ENCODE measurements at places on chromosomes 16 and 17.

DNA sequence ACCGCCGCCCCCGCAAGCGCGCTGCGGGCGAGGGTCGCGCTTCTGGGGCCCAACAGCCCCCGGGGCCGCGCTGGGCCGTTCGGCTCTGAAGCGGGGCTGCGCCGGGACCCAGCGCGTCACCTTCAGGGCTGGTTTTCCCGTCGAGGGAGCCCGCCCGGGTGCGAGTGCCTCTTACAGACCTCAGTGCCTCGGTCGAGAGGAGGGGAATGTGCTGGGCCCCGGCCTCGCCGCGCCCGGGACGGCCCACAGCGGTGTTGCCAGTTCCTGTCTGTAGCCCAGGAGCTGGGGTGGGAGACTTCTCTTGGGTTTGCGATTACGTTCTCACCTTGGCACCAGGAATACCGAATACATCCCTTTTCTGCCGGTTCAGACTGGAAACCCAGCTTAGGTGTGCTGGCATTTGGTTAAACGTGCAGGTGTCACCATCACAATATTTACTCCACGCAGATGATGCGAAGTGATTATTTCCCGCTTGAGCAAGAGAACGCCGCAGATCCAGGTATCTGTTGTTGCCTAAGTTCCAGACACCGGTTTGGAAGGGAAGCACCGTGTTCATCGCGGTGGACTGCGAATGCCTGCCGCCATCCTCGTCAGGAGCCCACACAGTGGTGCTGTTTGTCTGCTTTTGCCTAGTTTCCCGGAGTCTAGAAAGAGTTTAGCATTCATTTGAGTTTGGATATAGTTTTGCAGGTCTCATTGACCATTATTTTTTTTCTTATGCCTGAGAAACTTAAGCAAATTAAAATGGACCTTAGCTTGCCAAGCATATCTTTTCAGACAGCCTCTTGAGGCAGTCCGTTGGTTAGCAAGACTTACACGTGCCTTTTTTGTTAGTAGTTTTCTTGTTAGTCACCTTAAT, 914 bp downstream of the MAP1LC3B start:
- peak; percentile 68 for DNase-seq

DNA sequence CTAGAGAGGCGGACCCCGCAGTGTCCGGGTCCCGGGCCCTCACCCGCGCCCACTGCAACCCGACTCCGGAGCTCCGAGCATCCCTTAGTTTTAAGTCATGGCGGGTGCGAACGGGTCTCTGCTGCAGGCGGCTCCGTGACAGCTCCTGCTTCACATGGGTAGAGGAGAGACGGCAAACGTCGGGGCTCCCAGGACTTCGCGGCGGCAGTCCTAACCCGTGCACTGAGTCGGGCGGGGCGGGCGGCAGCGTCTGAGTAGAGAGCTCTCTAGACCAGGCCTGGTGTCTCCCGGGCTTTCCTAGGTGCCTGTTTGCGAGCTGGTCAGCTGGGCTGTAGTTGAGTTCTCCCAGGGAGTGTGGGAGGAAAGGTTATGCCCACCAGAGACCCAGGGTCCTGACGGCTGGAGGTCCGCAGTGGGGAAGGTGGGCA, 345 bp downstream of the TSC2 start:
- no peak for DNase-seq

DNA sequence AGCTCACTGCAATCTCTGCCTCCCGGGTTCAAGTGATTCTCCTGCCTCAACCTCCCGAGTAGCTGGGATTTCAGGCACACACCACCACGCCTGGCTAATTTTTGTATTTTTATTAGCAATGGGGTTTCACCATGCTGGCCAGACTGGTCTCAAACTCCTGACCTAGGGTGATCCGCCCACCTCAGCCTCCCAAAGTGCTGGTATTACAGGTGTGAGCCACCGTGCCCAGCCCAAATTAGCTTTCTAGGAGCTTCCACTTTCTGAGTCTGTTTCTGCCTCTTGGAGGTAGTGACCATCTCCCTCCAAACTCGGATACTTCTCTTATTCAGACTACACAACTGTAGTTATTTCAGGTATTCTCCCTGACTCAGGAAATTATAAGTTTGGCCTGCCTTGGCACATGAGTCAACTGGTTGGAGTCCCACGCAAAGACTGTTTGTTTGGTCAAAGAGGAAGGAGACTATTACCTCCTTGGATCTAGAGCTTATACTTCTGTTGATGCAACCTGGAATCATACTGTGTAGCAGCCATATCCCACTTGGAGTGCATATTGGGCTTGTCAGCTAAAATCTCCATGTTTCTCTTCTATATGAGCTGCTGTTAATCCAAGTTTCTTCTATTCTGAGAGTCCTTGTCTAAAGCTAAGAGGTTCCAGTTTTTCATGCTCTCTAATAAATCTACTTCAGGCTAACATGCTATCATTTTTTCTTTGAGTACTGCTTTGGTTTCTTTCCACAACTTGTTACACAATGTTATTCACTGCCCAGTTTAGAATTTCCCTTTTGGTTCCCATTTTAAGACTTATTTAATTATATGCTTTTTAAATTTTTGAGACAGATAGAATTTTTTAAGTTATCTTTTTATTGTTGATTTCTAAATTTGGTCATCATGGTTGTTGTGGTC, 7.5 kb downstream of the IL4R start:
- DNase-seq, result no peak

- no peak for DNase-seq
Observed at GRCh38 chr17:65022751-65023700, 33.5 kb downstream of the GNA13 start.

DNA sequence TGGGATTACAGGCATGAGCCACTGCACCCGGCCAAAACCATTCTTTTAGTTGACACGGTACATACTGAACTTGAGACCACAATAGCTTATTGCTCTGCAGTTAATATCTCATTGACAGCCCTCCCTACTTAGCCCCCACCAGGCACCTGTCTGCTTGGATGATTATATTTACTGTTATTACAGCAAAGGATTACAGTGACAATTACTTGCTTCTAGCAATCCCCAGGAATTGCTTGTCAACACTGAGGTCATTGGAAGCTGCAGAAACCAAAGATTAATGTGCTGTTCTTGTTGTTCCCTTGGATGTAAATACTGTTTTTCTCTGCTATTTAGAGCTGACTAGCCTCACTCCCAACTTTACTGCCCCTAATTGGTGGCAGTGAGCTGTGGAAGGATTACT, 211.2 kb downstream of the LGALS9B start:
- no peak for DNase-seq

- no peak for DNase-seq
Observed at GRCh38 chr17:40796846-40797245, 2.9 kb downstream of the KRT28 start.

GRCh38 chr17:82351254-82351712, 7.8 kb upstream of the TEX19 start:
- no peak for DNase-seq

GRCh38 chr17:28252436-28252835, 66.6 kb upstream of the TMEM97 start:
- no peak for DNase-seq

Measured in cerebellum (tissue), 4 donors.